ENCODE measurements at places on chromosomes 4 and X.

DNA sequence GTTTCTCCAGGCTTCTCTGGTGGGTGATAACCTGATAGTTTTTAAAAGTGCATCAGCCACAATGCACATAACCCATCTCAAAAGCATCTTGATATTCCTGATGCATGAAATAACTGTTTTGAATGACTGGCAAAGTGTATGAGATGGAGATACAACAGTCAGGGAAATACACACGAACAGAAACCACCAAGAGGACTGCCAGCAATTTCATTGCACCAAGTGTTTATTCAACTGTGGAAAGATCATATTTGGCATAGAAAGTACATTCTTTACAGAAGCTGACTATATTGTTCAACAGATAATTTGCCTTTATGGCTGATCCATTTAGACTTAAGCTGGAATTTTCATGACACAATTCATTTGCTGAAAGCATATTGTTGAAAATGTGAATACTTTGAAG is 139.5 kb downstream of the SLIT2 start:
- DNase-seq: peak; percentile 53

DNA sequence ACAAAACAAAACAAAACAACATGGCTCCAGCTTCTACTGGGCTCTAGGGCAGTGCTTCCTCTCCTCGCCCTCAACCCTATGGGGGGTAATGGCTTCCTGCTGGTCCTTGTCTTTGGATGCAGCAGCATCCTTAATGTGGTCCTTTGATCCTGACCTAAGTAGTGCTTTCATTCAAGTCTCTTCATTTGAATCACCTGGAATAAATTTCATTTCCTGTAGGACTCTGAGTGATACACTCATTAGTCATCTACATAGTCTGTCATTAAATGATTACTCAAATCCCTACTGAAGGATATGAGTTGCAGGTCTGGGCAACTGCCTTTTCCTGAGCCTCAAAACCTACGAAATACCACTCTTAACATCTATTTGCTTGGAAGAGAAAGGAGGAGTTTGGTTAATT is 54.5 kb downstream of the RHOH start:
- DNase-seq: no peak

DNA sequence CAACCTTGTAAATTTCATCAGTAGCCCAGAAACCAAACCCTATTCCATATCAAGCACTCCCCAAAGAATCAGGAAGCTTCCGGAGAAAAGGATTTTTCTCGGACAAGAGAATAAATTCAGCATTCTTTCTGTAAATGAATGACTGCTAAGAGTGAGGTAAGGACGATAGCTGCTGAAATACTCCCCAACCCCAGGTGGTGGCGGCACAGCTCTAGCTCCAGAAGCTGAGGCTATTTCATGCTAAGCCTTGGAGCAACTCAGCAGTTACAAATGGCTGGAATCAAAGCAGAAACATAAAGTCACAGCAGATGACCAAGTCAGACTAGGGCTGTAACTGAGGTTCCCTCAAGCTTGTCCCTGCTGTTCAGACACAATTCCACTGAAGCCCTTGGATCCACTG is 13.9 kb upstream of the PCDH19 start:
- no peak for DNase-seq

GRCh38 chr4:37889849-37890800 is 759 bp upstream of the TBC1D1 start:
- DNase-seq: no peak

DNA sequence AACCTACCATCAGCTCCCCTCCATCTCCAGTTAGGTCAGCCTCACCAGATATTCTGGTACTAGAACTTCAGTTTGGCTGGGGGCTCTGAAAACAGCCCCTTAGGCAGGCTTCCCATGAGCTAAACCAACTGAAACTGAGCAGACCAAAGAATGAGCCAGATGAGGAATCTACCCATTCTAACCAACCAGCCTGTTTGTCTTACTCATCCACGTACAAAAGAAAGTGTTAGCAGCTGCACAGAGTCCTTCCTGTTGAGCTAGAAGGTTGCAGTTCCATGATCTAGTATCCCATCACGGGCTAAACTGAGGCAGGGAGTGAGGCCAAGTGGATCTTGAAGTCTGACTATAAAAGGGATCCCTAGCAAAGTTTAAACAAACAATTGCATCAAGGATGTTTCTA is 17.5 kb downstream of the MAGEA9B start:
- no peak for DNase-seq

DNA sequence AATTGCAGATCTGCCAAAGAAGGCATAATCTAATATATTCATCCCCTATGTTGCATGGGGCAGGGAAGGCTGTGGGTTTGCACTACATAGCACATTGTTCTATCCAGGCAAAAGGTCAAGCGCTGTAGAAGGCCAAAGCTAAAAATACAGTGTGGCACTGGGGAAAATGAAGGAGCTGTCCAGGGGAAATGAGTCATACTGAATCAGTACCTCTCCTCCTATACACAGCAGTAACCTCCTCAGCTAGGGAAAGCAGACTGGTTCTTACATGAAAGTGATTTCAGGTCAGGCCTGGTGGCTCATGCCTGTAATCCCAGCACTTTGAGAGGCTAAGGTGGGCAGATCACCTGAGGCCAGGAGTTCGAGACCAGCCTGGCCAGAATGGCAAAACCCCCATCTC is 31.0 kb upstream of the SLC25A4 start:
- peak; percentile 86 for DNase-seq

GRCh38 chr4:113290666-113291065 is 241.2 kb downstream of the ANK2 start:
- DNase-seq: no peak

GRCh38 chrX:23048806-23049573 is 49.2 kb downstream of the DDX53 start:
- no peak for DNase-seq

DNA sequence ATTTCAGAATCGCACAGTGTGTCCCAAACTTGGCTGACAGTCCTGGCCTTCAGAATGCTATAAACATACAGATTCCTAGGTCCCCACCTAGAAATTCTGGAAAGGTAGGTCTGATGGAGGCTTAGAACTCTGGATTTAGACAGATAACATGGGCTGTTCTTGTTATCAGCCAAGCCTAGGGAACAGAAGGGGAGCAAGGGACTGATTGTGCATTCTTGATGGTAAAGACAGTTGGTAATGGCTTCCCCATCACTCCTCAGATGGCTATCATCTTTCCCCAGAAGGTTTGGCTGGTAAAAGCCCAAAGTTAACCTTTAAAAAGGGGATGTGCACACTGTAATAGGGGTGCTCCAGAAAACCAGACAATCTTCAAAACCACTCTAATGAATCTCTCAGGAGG is 35.7 kb downstream of the DIPK2B start:
- no peak for DNase-seq
